GM04504 (cell line): ENCODE measurements at places on chromosomes 7 and 10.

DNA sequence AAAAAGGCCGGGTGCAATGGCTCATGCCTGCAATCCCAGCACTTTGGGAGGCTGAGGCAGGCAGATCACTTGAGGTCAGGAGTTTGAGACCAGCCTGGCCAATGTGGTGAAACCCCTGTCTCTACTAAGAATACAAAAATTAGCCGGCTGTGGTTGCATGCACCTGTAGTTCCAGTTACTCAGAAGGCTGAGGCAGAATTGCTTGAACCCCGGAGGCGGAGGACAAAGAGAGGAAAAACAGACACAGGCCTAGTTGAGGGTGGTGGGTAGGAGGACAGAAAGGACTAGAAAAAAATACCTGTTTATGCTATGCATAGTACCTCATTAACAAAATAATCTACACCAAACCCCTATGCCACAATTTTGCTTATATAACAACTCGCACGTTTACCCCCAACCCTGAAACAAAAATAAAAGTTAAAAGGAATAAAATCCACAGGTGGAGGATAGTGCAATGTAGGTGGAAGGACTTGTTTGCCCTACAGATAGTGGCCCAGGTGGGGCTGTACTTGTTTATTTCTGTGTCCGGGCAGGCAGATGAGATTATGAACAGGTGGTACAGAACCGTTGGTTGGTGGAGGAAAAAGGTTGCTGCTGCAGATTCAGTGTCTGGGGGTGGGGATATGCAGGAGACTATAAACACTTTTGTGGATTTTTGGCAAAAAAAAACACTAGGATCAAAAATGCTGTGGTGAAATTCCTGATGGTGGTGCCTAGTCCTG lies 5.1 kb downstream of the ZNF680 start:
- no peak for DNase-seq

GRCh38 chr10:125154529-125154928 lies 5.8 kb downstream of the CTBP2 start:
- DNase-seq: no peak

GRCh38 chr10:43859016-43859525 lies 210.4 kb upstream of the ZNF32 start:
- no peak for DNase-seq

- peak; percentile 38 for DNase-seq
Observed at GRCh38 chr10:36779238-36779846, 346.1 kb upstream of the ANKRD30A start.

GRCh38 chr7:80821771-80822319 lies 97.0 kb downstream of the SEMA3C start:
- DNase-seq: no peak

DNA sequence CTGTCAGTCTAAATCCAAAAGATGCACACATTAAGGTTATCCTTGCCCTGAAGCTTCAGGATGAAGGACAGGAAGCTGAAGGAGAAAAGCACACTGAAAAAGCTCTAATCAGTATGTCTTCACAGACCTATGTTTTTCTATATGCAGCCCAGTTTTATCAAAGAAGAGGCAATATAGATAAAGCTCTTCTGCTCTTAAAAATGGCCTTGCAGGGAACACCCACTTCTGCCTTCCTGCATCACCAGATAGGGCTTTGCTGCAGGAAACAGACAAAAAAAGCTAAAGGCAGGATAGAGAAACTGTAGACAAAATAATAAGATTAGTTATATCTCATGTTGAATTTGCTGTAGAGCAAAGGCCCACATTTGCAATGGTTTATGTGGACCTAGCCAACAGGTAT lies 14.9 kb upstream of the IFIT1B start:
- no peak for DNase-seq

DNA sequence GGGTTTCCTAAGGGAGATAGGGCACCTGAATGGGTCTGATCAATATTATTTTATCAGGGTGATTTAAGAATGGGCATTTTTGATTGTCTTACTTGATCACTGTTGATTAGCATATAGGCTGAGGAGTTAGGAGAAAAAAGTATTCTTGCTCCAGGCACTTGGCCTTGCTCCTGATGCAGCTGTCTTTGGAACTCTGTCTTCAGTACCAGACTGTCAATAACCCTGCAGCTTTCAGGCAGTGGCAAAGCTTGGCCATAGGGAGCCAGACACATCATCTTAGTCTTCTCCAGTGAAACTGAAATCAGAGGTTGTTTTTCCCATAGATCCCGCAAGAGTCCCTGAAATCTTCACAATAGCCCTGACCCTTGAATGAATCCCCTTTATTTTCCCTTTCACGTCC lies 47.2 kb downstream of the EXOC4 start:
- DNase-seq: no peak

DNA sequence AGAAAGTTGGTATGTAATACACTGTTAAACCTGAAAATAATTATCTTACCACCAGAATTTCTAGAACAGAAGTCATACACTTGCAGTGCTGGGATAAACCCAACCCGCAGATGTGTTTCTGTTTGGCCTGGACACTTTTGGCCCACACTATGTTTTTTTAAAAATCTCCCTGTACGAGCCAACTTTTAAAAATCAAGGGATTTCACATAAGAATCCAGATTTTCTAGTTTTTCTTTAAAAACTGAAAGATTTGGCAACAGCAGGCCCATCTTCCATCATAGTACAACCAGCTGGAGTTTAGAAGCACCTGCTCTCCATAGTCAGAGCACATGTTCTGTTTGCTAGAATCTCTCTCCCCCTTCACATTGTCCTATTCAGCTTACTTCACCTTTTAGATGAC lies 74.0 kb downstream of the TLL2 start:
- DNase-seq: no peak
